ENCODE measurements at places on chromosomes 16 and 17.

GRCh38 chr17:18944646-18945045 lies 7.3 kb upstream of the SLC5A10 start:
- DNase-seq, result no peak

- no peak for DNase-seq
These were observed 1.7 kb downstream of the ARHGDIA start for GRCh38 chr17:81869221-81870130.

- DNase-seq, result no peak
These were observed 232.3 kb downstream of the KATNIP start for GRCh38 chr16:27781981-27782880.

DNA sequence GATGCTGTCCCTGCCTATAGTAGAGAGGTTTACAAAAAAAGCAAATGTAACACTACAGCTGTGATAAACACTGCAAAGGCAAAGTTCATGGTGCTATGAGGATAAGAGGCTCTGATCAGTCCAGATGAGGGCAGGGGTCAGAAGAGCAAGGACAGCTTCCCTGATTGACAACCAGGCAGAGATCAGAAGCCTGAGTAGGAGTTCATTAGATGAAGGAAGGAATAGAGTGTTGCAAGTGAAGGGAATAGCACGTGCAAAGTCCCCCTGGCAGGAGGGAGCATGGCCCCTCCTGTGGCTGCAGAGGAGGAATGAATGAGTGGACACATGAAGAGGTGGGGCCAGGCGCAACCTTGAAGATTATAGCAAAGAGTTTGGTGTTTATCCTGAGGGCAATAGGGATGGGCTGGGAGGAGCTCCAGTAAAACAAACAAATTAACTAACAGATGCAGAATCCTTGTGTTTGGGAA lies 208.4 kb upstream of the IRX5 start:
- DNase-seq, result no peak

- DNase-seq, result no peak
These were observed 5.5 kb downstream of the KRT40 start for GRCh38 chr17:40978575-40979151.

DNA sequence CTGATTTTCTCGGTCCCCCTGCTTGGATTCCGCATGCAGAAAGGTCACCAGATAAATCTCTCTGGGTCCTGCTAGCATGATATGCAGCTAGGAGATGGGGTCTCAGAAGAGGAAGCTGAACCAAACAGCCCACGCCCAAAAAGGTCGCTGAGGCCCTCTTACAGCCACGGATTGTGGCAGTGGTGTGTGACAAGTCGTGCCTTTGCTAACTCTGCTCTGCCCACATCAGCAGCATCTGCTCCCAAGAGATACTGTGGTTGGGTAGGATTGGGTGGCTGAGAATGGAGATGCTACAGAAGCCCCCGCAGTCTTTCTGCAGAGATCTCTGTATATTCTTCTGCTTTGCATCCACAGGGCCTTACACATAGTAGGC lies 15.2 kb upstream of the SKAP1 start:
- DNase-seq, result no peak

- DNase-seq, result no peak
These were observed 25.5 kb upstream of the ALKBH5 start for GRCh38 chr17:18158022-18158600.

DNA sequence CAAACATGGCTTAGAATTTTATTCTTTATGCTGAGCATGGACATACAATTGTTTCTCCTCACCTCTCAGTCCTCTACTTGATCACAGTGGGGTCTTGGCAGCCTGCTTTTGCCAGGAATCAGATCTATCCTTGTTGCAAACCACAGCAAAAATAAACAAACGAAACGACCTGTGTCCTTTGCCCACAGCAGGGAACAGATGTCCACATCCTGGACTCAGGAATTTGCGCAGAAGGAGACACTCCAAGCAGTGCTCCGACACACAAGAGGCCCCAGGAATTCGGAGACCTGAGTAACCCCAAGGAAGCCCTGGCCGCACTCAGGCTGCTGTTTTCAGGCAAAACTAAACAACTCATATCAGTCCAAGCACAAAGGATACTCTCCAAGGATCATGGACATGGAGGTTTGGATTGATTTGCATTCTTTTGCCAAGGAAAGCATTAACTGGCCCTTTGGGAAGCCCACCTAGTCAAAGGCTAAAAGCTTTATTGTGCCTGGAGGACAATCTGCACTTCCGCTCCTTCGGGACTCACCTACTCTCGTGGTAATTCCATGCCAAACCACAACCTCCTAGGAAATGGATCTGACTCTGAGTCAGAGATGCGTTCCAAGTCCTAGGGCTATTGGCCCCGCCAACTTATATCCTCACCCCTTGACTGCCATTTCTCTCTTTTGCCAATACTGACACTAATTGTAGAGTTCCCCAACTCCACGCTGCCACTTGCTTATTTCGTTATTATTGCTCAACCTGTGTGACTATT lies 271.1 kb upstream of the CDH11 start:
- no peak for DNase-seq

DNA sequence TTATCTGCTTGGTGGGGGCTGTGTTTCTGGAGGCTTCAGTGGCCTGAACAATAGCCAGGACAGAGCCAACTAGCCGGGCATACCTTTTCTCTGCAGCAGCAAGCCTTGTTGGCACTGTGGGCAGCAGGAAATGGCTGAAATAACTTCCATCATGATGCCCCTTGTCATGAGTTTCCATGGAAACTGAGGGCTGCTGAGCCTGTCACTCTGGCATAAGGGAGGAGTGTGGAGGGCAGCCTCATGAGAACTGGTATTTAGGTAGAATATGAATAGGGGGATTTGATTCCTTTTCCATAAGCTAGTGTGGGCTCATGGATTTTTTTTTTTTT lies 39.4 kb downstream of the PLCG2 start:
- DNase-seq, result no peak

GRCh38 chr17:49454050-49454449 lies 39.4 kb upstream of the PHB1 start:
- peak; percentile 65 for DNase-seq

GRCh38 chr16:11016993-11017392 lies 72.6 kb downstream of the CLEC16A start:
- DNase-seq, result peak; percentile 35

DNA sequence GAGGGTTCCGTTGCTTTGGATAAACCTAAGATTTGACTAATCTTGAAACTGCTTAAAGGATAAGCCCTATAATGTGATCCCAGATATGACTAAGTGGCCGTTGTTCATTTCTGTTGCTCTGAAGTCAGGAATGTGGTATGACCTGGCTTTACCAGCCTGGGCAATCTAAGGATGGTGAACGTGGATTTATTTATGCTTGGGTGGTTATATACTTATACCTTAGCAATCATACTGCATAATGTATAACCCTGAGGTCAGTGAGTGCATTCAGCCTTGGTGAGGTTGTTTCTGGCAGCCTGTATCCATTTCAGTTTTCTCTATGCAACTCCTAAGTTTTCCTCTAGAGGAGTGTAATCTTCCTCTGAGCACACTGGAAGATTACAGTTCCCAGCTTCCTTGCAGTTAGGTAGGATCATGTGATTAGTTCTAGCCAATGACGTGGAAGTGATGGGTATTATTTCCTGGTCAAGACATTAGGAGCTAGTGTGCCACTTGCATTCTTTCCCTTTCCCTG lies 41.9 kb downstream of the FTO start:
- no peak for DNase-seq

- no peak for DNase-seq
These were observed 28.4 kb downstream of the SLC25A10 start for GRCh38 chr17:81740395-81740961.

- peak; percentile 21 for DNase-seq
These were observed 2.5 kb upstream of the ZNF423 start for GRCh38 chr16:49858200-49859124.

DNA sequence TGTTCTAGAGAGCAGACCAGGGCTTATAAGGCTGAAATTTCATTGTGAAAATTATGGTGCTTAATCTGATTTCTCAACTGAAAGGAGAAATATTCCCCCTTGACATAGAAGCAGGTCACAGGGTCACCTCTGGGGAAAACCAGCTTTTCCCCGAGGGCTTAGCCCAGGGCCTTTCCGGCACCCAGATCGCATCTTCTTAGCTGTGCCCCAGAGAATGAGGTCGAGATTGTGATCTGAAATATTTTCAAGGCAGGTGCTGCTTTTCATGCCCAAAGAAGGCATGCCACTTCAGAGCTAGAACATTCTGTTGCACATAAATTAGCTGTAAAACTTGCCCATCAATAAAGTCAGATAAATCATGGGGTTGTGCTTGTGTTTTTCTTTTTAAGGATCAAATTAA lies 25.4 kb upstream of the ARHGAP17 start:
- DNase-seq, result no peak

All from C1 segment of cervical spinal cord (tissue), 14 donors.